ENCODE measurements at places on chromosomes 12 and 14. TPM values are rescaled to one million over a fixed set of nuclear protein-coding genes. Genes with fewer than 3 reads are reported as not detected.

GRCh38 chr14:48900565-48900964 is 685.6 kb downstream of the RPS29 start:
- no peaks in the 10 kb centered on the region for H3K4me1 ChIP-seq
- no peak overlapping the region for H3K4me3 ChIP-seq
- H3K27ac ChIP-seq, result no peak overlapping the region
- no peaks in the 10 kb centered on the region for H3K27me3 ChIP-seq
- H3K36me3 ChIP-seq, result no peaks in the 10 kb centered on the region

GRCh38 chr14:103361867-103362266 is 23.3 kb upstream of the MARK3 start:
- peaks cover 14% of the 10 kb centered on the region for H3K36me3 ChIP-seq
- peak; percentile 54 for DNase-seq
- H3K4me1 ChIP-seq, result peaks cover 5% of the 10 kb centered on the region
- H3K27me3 ChIP-seq, result peaks cover 6% of the 10 kb centered on the region
- H3K27ac ChIP-seq, result peak overlapping the region; percentile 81

The RND1 gene
- 2.2 TPM for total RNA-seq

DNA sequence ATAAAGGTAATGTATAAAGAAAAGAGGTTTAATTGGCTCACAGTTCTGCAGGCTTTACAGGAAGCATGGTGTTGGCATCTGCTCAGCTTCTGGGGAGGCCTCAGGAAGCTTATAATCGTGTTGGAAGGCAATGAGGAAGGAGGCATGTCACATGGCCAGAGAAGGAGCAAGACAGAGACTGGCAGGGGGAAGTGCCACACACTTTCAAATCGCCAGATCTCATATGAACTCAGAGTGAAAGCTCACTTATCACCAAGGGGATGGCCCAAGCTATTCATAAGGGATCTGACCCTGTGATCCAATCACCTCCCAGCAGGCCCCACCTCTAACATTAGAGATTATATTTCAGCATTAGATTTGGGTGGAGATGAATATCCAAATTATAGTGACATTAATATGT is 26.3 kb downstream of the LDHB start:
- no peak overlapping the region for H3K4me3 ChIP-seq
- H3K4me1 ChIP-seq, result no peaks in the 10 kb centered on the region
- peaks cover 66% of the 10 kb centered on the region for H3K36me3 ChIP-seq
- DNase-seq, result no peak

- no peaks in the 10 kb centered on the region for H3K27me3 ChIP-seq
- H3K4me3 ChIP-seq, result no peak overlapping the region
- no peak overlapping the region for H3K27ac ChIP-seq
Observed at GRCh38 chr14:68571928-68572525, 220.8 kb downstream of the ZFP36L1 start.

DNA sequence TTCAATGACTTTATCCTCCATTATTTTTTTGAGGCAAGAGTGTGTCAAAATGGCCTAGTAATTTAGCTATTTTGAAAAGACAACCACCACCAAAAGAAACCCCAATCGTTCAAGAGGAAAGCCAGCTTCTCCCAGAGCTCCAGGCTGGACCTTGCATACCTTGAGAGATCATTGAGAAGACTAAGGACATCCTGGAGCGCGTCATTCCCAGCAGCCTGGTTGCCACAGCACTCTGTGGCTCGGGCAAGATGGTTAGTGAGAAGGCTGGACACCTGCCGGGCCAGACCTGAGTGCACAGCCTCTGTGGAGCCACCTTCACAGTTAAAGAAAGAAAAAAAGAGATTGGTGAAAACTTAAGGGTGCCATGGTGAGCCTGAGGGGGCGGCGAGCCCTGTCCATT is 111.4 kb downstream of the TRAFD1 start:
- H3K4me1 ChIP-seq, result no peaks in the 10 kb centered on the region
- no peaks in the 10 kb centered on the region for H3K27me3 ChIP-seq
- H3K4me3 ChIP-seq, result no peak overlapping the region
- no peak for DNase-seq
- H3K36me3 ChIP-seq, result peaks cover 17% of the 10 kb centered on the region

GRCh38 chr12:40038619-40039018 is 67.3 kb downstream of the SLC2A13 start:
- H3K36me3 ChIP-seq, result no peaks in the 10 kb centered on the region
- no peak overlapping the region for H3K27ac ChIP-seq
- H3K27me3 ChIP-seq, result no peaks in the 10 kb centered on the region
- DNase-seq, result no peak
- H3K4me1 ChIP-seq, result peaks cover 4% of the 10 kb centered on the region

DNA sequence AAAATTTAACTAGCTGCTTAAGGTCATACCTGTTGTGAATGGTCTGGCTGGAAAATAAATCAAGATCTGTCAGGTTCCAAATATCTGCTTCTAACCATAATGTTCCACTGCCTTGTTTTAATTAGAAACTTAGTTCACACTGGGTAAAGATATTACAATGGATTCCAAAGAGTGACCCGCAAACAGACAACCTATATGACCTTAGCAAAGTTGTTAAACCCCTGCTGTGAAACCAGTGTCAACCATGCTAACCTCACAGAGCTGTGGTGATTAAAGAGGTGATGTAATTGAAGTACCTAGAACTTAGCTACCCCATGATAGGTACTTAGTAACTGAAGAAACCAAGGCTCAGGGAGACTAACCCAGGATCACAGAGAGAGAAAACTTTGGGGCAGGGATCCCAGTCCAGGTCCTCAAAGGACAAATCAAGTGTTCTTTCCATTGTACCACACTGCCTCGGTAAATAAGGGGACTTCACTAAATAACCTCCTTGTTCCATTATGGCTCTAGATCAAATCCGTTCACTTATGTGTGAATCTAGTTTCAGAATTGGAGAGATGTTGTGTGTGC is 2.2 kb downstream of the GUCY2C start:
- no peak overlapping the region for H3K4me3 ChIP-seq
- no peak overlapping the region for H3K27ac ChIP-seq
- no peaks in the 10 kb centered on the region for H3K36me3 ChIP-seq
- no peaks in the 10 kb centered on the region for H3K4me1 ChIP-seq

DNA sequence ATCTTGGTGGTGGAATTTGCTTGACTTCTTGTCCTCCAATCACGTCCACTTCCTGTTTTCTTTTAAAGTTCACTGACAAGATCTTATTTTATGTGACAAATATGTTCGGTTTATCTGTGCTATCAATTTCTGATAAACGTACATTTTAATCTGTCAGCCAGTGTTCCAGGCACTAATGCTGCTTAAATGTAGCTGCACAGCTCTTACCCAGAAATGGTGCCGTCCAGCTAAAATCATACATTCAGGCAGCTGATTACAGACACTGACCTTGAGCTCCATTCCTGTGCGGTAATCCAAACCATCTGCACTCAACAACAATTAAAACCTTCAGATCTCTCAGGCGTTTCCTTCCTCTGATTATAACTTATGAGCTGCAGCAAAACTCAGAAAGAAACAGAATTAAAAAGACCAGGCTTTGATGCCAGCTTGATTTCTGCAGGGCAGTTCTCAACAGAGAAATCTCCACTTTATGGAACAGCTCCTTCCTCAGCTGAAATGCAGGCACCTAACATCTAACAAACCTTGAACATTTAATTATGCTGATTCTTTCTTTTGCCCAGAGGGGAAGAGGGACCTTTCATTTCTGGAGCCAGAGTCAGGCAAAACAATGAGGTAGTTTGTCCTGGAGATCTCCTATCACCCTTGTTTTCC is 26.4 kb upstream of the RASSF3 start:
- H3K4me3 ChIP-seq, result peak overlapping the region; percentile 53
- DNase-seq, result no peak
- peak overlapping the region; percentile 85 for H3K27ac ChIP-seq
- peaks cover 27% of the 10 kb centered on the region for H3K4me1 ChIP-seq
- H3K27me3 ChIP-seq, result no peaks in the 10 kb centered on the region

DNA sequence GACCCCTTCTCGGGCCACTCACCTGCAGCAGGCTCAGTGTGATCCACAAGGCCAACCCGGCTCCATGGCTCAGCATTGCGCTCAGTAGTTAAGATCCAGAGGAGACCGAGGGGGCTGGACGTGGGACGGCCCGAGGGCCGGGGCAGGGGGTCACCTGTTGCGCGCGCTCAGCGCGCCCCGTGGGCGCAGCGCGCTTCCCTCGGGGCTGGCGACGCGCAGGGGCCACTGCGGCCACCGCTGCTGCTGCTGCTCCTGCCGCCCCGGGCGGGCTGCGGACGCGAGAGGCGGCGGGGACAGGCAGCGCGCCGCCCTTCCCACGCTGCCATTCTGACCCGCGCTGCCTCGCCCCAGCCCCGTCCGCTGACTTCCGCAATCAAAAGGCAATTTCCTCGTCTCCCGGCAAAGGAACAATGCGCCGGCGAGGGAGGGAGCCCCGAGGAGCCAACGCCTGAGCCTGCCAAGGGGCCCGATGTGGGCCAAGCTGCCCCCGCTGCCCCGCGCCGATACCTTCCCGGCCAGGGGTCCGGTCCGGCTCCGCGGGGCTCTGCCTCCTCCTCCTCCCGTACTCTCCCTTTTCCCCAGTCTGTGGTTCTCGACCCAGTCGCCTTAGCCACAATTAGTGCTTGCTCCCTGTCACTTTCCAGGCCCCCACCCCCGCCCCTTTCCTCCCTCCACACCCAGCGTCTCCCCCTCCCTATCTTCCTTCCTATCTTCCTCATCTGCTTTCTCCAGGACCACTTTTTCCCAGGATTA is 27.3 kb downstream of the PTPRB start:
- DNase-seq, result peak; percentile 22
- peaks cover 37% of the 10 kb centered on the region for H3K27me3 ChIP-seq
- H3K27ac ChIP-seq, result no peak overlapping the region
- no peaks in the 10 kb centered on the region for H3K36me3 ChIP-seq

DNA sequence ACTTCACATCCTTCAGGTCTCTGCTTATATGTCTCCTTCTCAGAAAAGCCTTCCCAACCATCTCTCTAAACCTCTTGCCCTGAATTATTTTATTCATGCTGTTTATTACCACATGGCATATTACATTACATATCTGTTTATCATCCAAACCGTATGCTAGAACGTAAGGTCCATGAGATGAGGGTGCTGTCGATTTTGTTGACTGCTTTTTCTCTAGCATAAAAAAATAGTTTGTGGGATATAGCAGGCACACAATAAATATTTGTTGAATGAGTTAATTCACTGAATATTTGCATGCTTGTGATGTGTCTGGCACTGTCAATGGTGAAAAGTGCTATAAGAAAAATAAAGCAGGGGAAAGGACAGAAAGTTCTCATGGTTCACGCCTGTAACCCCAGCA is 22.9 kb downstream of the SAMD4A start:
- H3K4me1 ChIP-seq, result peaks cover 11% of the 10 kb centered on the region
- H3K27ac ChIP-seq, result no peak overlapping the region
- DNase-seq, result no peak

The USP44 gene
- 5.3 TPM for total RNA-seq

All from activated CD4-positive, alpha-beta T cell treated with anti-CD3 and anti-CD28 coated beads for 36 hours (primary cell).